Hematopoietic multipotent progenitor cell (in vitro differentiated cells): ENCODE measurements at places on chromosomes 11 and 22.

- DNase-seq = no peak
Measured at GRCh38 chr22:46055181-46055875, 78.4 kb upstream of the WNT7B start.

DNA sequence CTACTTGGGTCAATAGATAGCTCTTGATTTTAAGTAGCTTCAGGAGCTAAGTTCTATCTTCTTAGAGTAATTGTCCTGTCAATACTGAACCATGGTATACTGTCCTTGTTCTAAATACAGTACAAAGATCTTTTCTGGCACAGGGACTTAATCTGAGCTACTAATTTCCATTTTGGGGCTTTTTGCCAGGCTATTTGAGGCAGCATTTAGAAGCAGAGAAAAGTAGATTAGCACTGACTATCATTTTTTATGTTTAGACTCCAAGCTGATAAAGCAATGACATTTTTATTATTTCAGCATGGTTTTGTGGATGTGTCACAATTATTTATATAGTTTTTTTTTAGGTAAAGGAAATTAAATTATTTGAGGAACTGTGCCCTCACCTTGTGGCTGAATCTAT lies 163.2 kb downstream of the FAT3 start:
- DNase-seq = no peak

DNA sequence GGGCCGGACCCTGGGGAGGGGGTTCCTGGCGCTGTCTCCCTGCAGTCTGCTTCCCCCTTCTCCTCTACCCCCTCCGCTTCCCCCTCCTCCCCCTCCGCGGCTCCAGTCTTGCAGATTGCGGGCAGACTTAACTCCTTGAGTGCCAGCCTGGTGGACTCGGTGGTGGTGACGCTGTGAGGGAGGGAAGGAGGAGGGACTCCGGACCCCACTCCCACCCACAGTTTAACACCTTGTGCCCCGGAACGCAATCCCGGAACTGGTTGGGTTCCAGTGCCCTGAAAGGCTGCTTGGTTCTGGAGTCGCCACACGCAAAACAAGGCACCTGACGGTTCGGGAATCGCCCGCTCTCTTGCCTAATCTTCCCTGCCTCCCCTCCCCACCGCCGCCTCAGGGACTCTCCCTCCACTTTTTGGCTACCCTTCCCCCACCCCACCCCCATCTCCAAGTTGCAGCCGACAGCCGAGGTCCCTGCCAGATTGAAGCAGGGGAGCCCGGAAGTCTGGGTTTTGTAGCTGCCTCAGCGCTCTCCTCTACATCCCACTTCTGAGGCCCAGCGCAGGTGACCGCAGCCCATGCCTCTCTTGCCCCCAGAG lies 3.9 kb upstream of the BCL9L start:
- DNase-seq = peak; percentile 74

GRCh38 chr22:31526270-31526669 lies 29.9 kb downstream of the SFI1 start:
- DNase-seq = no peak

DNA sequence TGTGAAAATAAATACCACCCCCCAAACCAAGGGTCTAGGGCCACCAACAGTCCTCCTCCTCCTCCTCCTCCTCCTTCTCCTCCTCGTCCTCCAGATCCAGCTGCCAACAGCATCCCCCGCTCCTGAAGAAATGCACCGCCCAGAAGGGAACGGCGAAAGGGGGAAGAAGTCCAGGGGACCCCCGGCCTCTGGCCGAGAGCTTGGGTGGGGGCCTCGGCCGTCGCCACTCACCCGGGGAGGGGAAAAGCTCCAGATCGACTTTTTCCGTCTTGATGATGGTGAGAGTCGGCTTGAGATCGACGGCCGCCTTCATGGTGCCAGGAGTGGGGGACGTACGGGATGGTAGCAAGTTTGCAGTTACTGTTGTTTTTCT lies 65.7 kb downstream of the ETS1 start:
- DNase-seq = peak; percentile 45

DNA sequence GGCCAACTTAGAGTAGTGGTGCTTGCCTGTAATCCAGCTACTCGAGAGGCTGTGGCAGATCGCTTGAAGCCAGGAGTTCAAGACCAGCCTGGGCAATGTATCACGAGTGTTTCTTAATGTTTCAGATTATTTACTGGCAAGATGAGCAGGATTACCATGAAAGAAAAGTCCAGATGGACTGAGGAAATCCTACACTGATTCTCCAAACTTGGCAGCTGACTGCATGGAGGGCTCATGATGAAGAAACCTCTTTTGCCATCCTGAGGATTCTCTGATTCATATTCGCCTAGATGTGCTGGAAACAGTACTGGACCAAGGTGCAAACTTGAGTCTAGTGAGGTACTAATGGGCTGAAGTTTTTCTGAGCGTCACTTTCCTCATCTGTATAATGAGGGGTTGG lies 2.8 kb upstream of the SIDT2 start:
- no peak for DNase-seq

GRCh38 chr11:121644187-121644512 lies 191.4 kb upstream of the SORL1-AS1 start:
- DNase-seq = no peak

- DNase-seq = no peak
Measured at GRCh38 chr22:43201486-43202219, 14.7 kb upstream of the TTLL12 start.

GRCh38 chr11:7098235-7098832 lies 9.5 kb downstream of the RBMXL2 start:
- peak; percentile 45 for DNase-seq

GRCh38 chr11:44286268-44286880 lies 23.6 kb downstream of the ALX4 start:
- DNase-seq = peak; percentile 72

GRCh38 chr11:78094250-78094649 lies 14.6 kb upstream of the NDUFC2 start:
- no peak for DNase-seq

DNA sequence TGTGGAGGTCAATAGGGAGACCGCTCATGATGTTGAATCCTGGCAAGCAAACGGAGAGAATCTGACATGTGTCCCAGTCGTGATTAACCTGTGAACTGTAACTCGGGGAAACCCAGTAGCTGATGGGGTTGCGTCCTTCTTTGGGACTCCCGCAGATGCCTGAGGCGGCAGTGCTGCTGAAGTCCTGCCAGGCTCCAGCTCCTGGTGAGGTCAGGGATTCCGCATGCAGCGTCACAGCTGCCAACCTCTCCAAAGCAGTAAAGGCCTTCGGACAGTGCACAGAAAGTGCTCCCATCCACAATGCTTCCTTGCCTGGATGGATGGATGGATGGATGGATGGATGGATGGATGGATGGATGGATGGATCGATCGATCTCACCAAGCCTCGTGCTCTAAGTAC lies 13.5 kb downstream of the KCNQ1 start:
- no peak for DNase-seq

GRCh38 chr11:122248131-122248530 lies 132.1 kb upstream of the BLID start:
- no peak for DNase-seq

- DNase-seq = no peak
Measured at GRCh38 chr11:70200212-70200844, 2.8 kb upstream of the FADD start.

GRCh38 chr11:61616434-61616833 lies 35.6 kb upstream of the SYT7 start:
- no peak for DNase-seq

GRCh38 chr22:49996119-49996517 lies 16.4 kb downstream of the IL17REL start:
- DNase-seq = no peak

GRCh38 chr11:4040461-4040860 lies 54.1 kb upstream of the RRM1 start:
- DNase-seq = no peak

GRCh38 chr11:111260811-111261210 lies 15.3 kb downstream of the POU2AF2 start:
- DNase-seq = no peak
